ENCODE measurements at places on chromosomes 6 and 20. TPM values are rescaled to one million over a fixed set of nuclear protein-coding genes. Genes with fewer than 3 reads are reported as not detected.

Gene NPEPL1
- total RNA-seq: 36.2 TPM

Gene HDGFL1
- total RNA-seq: not detected

Gene TMC2
- not detected for total RNA-seq

Gene SEC63
- 64.6 TPM for total RNA-seq

Gene SLC32A1
- 8.2 TPM for total RNA-seq

Gene KHDC1
- total RNA-seq: 5.5 TPM

Gene TFAP2A
- 30.1 TPM for total RNA-seq

Gene PSMG4
- total RNA-seq: 21.3 TPM

Gene GCLC
- total RNA-seq: 37.8 TPM

Gene EHMT2
- total RNA-seq: 86.3 TPM

Gene ANKRD66
- total RNA-seq: not detected

Gene PAK5
- total RNA-seq: 12.2 TPM

Gene NFATC2
- total RNA-seq: 5.1 TPM

Gene PPARD
- 9.4 TPM for total RNA-seq

Gene ULBP2
- 1.8 TPM for total RNA-seq

Gene CDK19
- 36.4 TPM for total RNA-seq

Gene GTSF1L
- total RNA-seq: not detected

Gene LIN28B
- 1.3 TPM for total RNA-seq

Gene PERP
- total RNA-seq: 20.8 TPM

Gene NMBR
- 0.71 TPM for total RNA-seq

Gene HTR1B
- 4.7 TPM for total RNA-seq

Gene PARD6B
- total RNA-seq: 31.1 TPM

Gene LY6G6C
- total RNA-seq: not detected

Gene SLC22A23
- total RNA-seq: 27.3 TPM

Gene ARMH2
- not detected for total RNA-seq

Gene UNC93A
- not detected for total RNA-seq

Gene CDSN
- not detected for total RNA-seq

Gene TREML2
- total RNA-seq: 0.27 TPM

Gene OR12D1
- not detected for total RNA-seq

Gene SAMD10
- 8.9 TPM for total RNA-seq

Gene RAB44
- total RNA-seq: 0.33 TPM

Gene VSX1
- total RNA-seq: 131 TPM

Gene TINAG
- total RNA-seq: not detected

Gene SIRPB2
- total RNA-seq: 1.2 TPM

Gene C6orf58
- not detected for total RNA-seq

Gene TOX2
- total RNA-seq: 3.3 TPM

Gene CST5
- total RNA-seq: not detected

Gene RIPPLY2
- 2.7 TPM for total RNA-seq

Gene LY6G6F
- not detected for total RNA-seq

Gene TXLNB
- total RNA-seq: 13.7 TPM

Gene DOK5
- total RNA-seq: 16.9 TPM

Gene ARFGEF3
- 11.1 TPM for total RNA-seq

Gene BPIFB1
- not detected for total RNA-seq

Gene BMP6
- total RNA-seq: 13.1 TPM

Gene MTHFD1L
- total RNA-seq: 22.0 TPM

Gene RIPK1
- total RNA-seq: 23.1 TPM

Gene CCN5
- not detected for total RNA-seq

Gene NR2E1
- total RNA-seq: 48.3 TPM

Gene SERINC3
- total RNA-seq: 51.0 TPM

Gene SSTR4
- not detected for total RNA-seq

Gene EPB41L2
- total RNA-seq: 653 TPM

Gene SNX21
- total RNA-seq: 86.1 TPM

Gene FILIP1
- total RNA-seq: 16.8 TPM

Gene C6orf15
- total RNA-seq: not detected

Gene TMEM74B
- 7.1 TPM for total RNA-seq

Gene CD40
- 3.1 TPM for total RNA-seq

Gene OLIG3
- not detected for total RNA-seq

All from camera-type eye (tissue), 1 donor.